CD4-positive, alpha-beta T cell treated with Interferon alpha-2 for 1 hour (primary cell): ENCODE measurements at places on chromosomes 6 and 20.

DNA sequence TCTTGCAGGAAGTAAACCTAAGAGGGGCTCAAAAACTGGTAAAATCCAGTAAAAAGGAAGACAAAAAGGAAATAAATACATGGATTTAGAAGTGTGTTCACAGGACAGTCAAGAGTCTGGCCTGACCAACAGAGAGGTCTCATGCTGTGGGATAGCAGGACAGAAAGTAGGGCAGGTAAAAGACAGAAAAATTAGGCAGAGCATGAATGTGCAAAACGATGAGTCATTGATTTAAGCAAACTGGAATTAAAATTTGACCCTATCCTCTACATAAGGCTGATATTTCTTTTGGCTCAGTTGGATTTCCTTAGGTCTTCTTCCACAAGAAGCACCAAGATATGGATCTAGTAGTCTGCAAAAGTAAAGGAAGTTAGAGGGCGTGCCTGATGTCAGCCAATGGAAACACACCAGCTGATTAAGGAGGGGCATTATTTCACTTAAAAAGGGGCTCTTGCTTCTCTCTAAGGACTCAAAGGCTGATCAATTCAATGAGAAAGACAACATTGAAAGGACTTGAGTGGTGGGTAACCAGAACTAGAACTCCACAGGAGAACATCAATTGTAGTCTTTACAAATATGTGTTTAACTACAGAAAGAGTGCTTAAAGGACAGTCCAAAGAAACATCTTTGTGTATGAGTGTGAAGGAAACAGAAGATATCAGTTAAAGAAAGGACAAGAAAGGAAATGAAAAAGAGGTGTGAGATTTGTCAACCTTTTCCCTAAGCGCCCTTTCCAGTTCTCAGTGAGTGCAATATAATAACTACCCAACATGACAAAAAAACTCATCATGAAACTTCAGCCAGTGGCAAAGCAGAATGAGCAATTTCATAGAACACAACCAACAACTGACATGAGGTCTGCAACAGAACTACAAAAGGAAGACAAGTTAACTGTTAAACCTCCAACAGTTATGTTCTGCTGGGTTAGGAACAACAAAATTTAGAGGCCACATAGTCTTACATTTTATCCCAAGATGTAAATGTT lies 19.4 kb upstream of the MYB start:
- DNase-seq: no peak

GRCh38 chr6:63558278-63558677 lies 14.0 kb upstream of the LOC128125822 start:
- DNase-seq: no peak

- no peak for DNase-seq
Observed at GRCh38 chr6:89434954-89435353, 2.0 kb downstream of the ANKRD6 start.

- peak; percentile 90 for DNase-seq
Observed at GRCh38 chr6:106098383-106099234, 12.5 kb downstream of the PRDM1 start.

- no peak for DNase-seq
Observed at GRCh38 chr6:33694977-33695376, 16.5 kb downstream of the UQCC2 start.

DNA sequence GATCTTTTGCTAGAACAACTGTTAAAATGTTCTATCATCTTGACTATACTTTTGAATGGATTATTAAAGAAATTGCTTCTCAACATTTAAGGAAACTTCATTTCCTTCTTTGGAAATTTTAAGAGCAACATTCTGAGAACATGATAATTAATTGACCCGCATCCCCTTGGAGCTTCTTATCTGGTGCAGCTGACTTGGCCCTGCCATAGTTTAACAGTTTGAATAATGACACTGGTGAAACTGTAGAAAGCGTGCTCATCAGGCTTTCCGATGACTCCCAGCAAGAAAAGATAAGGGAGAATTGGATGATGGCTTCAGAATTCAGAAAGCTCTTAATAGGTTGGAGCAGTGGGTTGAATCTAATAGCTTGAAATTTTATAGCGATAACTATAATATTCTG lies 38.1 kb downstream of the SNX9 start:
- no peak for DNase-seq

DNA sequence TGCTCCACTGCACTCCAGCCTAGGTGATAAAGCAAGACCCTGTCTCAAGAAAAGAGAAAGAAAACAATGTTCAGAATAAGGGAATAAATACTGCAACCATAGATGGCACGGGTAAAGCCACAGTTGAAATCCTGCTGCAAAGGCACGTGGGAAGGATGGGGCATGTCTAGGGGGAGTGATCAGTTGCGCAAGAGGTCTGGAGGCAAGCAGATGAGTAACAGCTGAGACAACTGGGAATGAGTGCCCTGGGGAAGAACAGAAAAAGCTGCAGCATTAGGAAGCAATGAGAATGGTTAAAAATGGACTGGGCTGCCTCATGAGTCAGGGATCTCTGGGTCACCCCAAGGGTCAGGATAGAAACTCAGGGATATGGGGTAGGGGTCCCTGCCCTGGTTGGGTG lies 96.3 kb downstream of the GMPR start:
- DNase-seq: no peak

- DNase-seq: no peak
Observed at GRCh38 chr20:63891061-63892002, 3.6 kb upstream of the DNAJC5 start.
